Neural progenitor cell (in vitro differentiated cells): ENCODE measurements at places on chromosomes 16 and 17.

- peak; percentile 90 for DNase-seq
Observed at GRCh38 chr16:30984669-30985400, at the start of gene HSD3B7. Gene HSD3B7, plus strand, starts transcription at chr16:30985207. Its CDS starts 452 bp downstream, at chr16:30985659.

GRCh38 chr16:5042574-5043171 is 8.9 kb upstream of the NAGPA start:
- peak; percentile 49 for DNase-seq

DNA sequence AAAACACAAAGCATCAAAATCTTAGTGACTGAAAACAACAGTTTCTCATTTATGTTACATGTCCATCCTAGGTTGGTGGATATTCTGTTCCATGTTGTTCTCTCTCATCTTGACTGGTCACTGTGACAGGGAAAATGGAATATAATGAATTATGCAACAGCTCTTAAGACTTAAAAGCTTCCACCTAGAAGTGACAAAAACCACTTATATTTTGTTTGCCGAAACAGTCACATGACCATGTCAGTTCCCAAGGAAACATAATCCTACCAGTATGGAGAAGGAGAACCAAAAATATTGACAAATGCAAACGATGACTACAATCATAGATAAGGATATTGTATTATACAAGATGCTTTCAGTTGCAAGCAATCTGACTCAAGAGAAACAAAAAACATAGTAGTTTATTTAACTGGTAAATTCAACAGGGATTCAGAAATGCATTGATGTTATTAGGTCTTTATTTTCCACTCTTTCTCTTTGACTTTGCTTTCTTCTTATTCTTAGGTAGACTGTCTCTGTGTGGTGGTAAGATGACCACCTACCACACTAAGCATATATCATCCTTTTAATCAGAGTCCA is 103.8 kb downstream of the SSH2 start:
- DNase-seq: no peak

DNA sequence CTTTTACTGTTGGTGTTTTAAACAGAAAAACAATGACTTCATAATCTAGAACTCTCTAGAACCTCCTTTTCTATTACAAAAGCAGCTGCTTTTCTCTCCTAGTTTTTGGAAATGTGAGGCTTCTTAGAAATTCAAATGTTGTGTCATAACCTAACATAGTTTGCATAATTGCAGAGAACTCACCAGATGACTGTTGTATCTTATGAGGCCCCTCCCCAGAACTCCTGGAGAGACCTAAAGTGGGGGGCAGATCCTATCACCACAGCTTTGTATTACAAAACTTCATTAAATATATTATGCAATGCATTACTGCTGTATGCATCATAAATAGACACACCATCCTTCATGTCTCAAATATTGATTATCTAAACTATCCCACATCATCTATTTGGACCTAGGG is 538.7 kb upstream of the HSBP1 start:
- DNase-seq: no peak

DNA sequence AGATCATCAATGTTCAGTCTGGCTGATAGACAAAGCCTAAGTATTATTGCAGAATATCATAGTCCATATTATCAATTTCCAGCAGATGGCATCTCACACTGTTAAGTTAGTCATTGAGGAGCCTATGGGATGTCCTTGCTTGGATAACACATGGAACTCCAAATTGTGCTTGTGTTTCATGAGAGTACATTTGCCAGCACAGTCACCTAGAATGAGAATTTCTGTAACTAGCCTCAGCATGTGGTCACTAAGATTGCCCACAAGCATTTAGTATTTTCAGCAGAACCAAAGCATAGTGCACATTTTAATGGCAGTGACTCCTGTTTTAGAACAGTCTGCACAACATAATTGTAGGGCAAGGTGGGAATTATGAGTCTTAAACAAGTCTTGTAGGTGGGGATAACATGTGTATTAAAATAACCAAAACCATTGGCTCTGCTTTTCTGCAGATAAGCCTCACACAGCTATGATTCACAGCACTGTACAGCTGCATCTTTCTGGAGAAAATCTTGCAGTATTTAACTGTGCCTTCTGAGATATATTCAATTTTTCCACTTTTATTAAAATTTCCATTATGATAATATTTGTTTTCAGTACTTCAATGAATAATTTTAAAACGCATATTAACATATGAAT is 882.8 kb upstream of the SOX9 start:
- no peak for DNase-seq
